ENCODE measurements at places on chromosomes 1 and 21.

- DNase-seq = no peak
These were observed 30.8 kb upstream of the DMBX1 start for GRCh38 chr1:46458846-46459245.

DNA sequence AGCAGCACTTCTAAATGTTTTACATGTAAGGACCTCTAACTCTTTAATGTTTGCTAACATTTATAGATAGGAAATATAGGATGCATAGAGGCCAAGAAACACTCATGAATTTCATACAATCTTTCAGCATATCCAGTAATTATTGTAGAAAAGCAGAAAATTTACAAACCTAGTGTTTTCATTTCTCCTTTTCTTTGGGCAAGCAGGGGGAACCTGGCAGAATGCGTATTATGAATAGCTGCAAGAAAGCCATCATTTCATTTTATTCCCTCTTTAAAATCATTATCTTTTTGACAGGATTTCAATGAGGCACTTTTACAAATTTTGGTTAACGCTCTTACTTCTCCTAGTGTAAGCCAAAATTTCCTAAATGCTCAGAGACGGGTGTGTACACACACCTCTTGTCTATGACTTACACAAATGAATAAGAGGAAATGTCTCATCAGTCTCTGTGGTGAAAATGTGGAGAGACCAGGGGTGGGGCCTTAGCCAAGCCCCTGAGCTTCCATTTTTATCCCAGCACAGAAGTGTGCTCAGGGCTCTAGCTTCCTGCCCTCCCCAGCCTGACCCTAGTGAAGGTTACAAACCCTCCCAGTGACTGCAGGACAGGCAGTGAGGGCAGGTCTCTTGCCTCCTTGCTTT lies 91.6 kb downstream of the LRRC8C start:
- DNase-seq = no peak

- DNase-seq = no peak
These were observed 15.0 kb downstream of the CNTN2 start for GRCh38 chr1:205057808-205058575.

DNA sequence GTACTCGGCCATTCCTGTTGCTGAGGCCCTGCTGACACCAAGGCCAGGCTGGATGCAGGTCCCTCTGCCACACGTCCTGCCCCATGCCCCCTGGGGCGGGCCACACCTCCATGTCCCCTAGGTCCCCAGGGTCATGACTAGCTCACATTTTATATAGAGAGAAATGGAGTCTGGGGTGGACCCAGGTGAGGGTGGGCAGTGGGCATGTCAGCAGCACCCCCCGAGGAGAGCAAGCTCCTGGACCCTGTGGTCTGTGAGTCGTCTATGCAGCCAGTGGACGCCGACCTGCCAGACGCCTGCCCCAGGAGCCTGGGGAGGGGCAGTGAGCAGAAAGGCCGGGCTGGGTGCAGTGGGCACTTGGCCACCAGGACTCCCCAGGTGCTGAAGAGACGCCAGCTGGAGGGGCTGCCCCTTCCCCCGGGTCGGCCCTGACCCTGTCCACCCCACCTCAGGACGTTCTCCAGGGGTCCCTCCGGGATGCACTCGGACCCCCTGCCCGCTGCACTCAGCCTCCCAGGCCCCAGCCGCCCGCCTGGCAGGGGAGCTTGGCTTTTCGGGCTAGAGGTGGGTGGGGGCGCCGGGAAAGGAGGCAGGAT lies 15.9 kb downstream of the SAMD11 start:
- no peak for DNase-seq

GRCh38 chr1:29785554-29785953 lies 549.2 kb downstream of the PTPRU start:
- DNase-seq = no peak

- no peak for DNase-seq
These were observed 20.6 kb upstream of the IFNLR1 start for GRCh38 chr1:24207709-24208108.

DNA sequence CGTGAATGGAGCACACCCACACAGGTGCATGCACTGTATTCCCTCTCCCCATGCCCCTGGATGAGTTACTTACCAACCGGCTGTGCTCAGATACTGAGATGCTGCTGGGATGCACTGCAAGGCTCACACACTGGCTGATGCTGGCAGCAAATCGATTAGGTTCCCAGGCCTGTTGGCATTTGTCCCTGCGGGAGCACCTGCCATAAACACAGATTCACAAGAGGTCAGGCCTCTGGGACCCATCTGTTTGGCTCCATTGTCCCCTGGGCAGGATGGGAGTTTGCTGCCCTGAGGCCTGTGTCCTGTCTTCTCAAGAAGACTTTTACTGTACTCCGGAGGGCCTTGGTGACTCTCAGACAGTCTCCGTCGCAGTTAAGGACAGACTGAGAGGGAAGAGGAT lies 145.4 kb downstream of the PLXNA2 start:
- DNase-seq = no peak

GRCh38 chr1:80158771-80159170 lies 1152.2 kb upstream of the ADGRL4 start:
- DNase-seq = no peak

- no peak for DNase-seq
These were observed 56.0 kb downstream of the PTPRU start for GRCh38 chr1:29292344-29292743.

GRCh38 chr1:244065960-244066388 lies 14.9 kb downstream of the ZBTB18 start:
- no peak for DNase-seq

- DNase-seq = no peak
These were observed 4.1 kb upstream of the PDZK1 start for GRCh38 chr1:145711213-145711651.

GRCh38 chr21:38307771-38308531 lies 51.2 kb downstream of the KCNJ15 start:
- no peak for DNase-seq

Data from T-helper 2 cell (primary cell).